Smooth muscle cell of the brain vasculature (primary cell): ENCODE measurements at places on chromosomes 1 and 21.

GRCh38 chr1:997713-997992, 2.2 kb downstream of the HES4 start:
- no peak for DNase-seq

DNA sequence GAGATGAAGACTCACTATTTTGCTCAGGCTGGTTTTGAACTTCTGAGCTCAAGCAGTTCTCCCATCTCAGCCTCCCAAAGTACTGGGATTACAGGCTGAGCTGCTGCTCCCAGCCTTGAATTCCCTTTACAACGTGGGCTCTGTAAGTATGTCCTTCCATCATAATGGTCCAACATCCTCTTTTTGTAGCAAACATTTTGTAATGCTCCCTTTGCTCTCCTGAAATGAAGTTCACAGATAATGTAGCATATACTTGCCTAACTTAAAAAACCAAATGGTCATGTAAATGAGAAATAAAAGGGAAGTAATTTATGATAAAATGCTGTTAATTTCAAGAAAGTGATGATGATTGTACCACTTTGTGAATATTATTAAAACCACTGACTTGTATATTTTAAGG, 30.5 kb upstream of the THEM4 start:
- DNase-seq, result no peak

- DNase-seq, result no peak
Measured at GRCh38 chr1:41387667-41388091, 26.4 kb downstream of the FOXO6 start.

GRCh38 chr1:42940851-42941639, 17.6 kb downstream of the SLC2A1 start:
- peak; percentile 55 for DNase-seq

GRCh38 chr1:59455206-59455605, 158.3 kb downstream of the FGGY start:
- DNase-seq, result no peak

GRCh38 chr1:14014929-14015328, 314.9 kb downstream of the PRDM2 start:
- DNase-seq, result no peak

GRCh38 chr1:235012436-235013210, 116.0 kb downstream of the TOMM20 start:
- DNase-seq, result no peak
